ENCODE measurements at places on chromosomes 16 and 17. TPM values are rescaled to one million over a fixed set of nuclear protein-coding genes. Genes with fewer than 3 reads are reported as not detected.

The GCGR gene
- 0.05 TPM for total RNA-seq

DNA sequence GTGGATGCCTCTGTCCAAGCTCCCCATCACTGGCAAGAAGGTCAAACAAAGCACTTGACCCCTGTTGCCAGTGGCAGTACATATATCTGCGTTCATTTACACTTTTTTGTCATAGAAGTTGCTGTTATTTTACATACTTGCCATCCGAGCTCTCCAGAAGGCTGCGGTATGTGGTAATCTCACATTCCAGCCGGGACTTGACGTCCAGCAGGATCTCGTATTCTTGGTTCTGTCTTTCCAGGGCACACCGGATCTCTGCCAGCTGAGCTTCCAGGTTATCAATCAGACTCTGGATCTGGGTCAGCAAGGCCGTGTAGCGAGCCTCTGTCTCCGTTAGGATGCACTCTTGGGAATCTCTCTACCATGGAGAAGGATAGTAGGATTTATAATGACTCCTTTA is 6.6 kb downstream of the KRT39 start:
- no peak overlapping the region for H3K27ac ChIP-seq
- H3K27me3 ChIP-seq, result no peaks in the 10 kb centered on the region
- H3K4me3 ChIP-seq, result no peak overlapping the region
- H3K4me1 ChIP-seq, result no peaks in the 10 kb centered on the region
- DNase-seq, result no peak

- H3K4me1 ChIP-seq, result no peaks in the 10 kb centered on the region
- DNase-seq, result no peak
- H3K27me3 ChIP-seq, result no peaks in the 10 kb centered on the region
- peaks cover 2% of the 10 kb centered on the region for H3K36me3 ChIP-seq
These were observed 45.6 kb downstream of the KNOP1 start for GRCh38 chr16:19672378-19672777.

- H3K27ac ChIP-seq, result no peak overlapping the region
- no peaks in the 10 kb centered on the region for H3K36me3 ChIP-seq
- H3K27me3 ChIP-seq, result no peaks in the 10 kb centered on the region
- peaks cover 11% of the 10 kb centered on the region for H3K4me1 ChIP-seq
These were observed 33.5 kb upstream of the ETV4 start for GRCh38 chr17:43579566-43580140.

The SLC9A5 gene
- total RNA-seq, result 0.09 TPM

- no peaks in the 10 kb centered on the region for H3K27me3 ChIP-seq
- H3K36me3 ChIP-seq, result no peaks in the 10 kb centered on the region
- peaks cover 5% of the 10 kb centered on the region for H3K4me1 ChIP-seq
- no peak overlapping the region for H3K4me3 ChIP-seq
These were observed 7.5 kb downstream of the SNTB2 start for GRCh38 chr16:69194488-69194887.

DNA sequence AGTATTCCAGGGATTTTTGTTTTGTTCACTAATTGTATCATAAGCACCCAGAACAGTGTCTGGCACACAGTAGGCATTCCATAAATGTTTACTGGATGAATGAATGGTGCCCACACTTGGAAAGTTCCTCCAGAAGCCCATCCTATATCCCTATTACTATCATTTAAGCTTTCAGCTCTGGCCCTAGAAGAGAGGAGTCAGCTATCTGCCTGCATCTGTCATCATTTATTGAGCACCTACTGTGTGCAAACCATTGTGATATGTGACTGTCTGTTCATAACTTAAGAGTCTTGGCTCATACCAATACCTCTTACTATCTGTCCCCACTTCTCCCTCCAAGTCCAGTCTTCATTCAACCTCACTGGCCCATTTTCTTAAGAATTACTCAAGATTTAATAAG is 20.1 kb upstream of the SP6 start:
- no peaks in the 10 kb centered on the region for H3K36me3 ChIP-seq
- no peak overlapping the region for H3K27ac ChIP-seq
- no peak for DNase-seq
- H3K4me3 ChIP-seq, result no peak overlapping the region
- peaks cover 63% of the 10 kb centered on the region for H3K27me3 ChIP-seq

- no peaks in the 10 kb centered on the region for H3K27me3 ChIP-seq
- DNase-seq, result no peak
- H3K4me3 ChIP-seq, result no peak overlapping the region
- no peaks in the 10 kb centered on the region for H3K4me1 ChIP-seq
- H3K36me3 ChIP-seq, result peaks cover 5% of the 10 kb centered on the region
These were observed 49.3 kb upstream of the MNT start for GRCh38 chr17:2450016-2450650.

The HOXB4 gene
- 0.90 TPM for total RNA-seq

DNA sequence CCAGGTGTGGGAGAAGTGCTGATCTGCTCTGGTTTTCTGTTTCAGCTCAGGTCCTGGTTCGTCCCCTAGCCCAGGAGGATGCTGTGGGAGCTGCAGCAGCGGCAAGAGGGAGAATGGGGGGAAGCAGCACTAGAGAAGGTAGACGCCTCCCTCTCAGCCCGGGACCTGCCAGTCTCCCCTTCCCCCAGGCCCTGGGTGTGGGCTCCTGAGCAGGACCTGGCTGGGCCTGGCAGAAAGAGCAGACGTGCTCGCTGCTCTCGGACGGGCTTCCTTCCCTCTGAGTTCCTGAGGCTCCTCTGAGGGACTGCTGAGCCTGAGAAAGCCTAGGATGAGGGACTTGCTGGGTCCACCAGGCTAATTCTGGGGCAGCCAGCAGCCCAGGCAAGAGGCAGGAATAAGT is 3.1 kb downstream of the PRCD start:
- DNase-seq, result no peak
- H3K27ac ChIP-seq, result no peak overlapping the region
- H3K36me3 ChIP-seq, result no peaks in the 10 kb centered on the region
- H3K27me3 ChIP-seq, result peaks cover 32% of the 10 kb centered on the region
- peaks cover 11% of the 10 kb centered on the region for H3K4me1 ChIP-seq

The SLC35G3 gene
- not detected for total RNA-seq

The GNAO1 gene
- 0.24 TPM for total RNA-seq

DNA sequence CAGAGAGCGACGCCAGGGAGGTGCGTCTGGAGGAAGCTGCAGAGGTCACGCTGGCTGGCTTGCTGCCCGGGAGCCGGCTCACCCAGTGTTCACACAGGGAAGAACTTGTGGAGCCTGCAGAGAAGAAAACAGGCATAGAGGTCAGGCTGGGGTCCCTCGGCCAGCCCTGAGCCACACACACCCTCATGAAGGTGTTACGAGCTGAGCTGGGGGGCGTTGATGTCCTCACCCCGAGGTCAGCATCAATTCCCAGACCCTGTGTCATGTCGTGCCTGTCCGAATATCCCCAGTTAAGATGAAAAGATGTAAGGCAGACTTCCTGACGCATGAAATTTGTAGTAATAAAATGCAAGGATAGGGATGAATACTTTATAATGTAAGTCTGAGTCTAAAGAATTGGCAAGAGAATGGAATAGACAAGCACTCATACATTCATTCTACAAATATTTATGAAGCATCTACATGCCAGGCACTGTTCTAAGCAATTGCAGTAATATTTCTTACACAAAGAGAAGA is 77.1 kb downstream of the USP31 start:
- no peak for DNase-seq
- no peaks in the 10 kb centered on the region for H3K27me3 ChIP-seq
- no peak overlapping the region for H3K27ac ChIP-seq
- H3K36me3 ChIP-seq, result peaks cover 24% of the 10 kb centered on the region

- H3K4me3 ChIP-seq, result no peak overlapping the region
- H3K4me1 ChIP-seq, result no peaks in the 10 kb centered on the region
- H3K27me3 ChIP-seq, result peaks cover 2% of the 10 kb centered on the region
These were observed 71.3 kb downstream of the IRX5 start for GRCh38 chr16:55001931-55002330.

- DNase-seq, result no peak
- no peaks in the 10 kb centered on the region for H3K4me1 ChIP-seq
- no peak overlapping the region for H3K27ac ChIP-seq
These were observed 75.8 kb downstream of the WNT3 start for GRCh38 chr17:46742565-46743270.

- no peak overlapping the region for H3K27ac ChIP-seq
- DNase-seq, result no peak
- H3K4me3 ChIP-seq, result no peak overlapping the region
- no peaks in the 10 kb centered on the region for H3K36me3 ChIP-seq
- H3K4me1 ChIP-seq, result peaks cover 9% of the 10 kb centered on the region
- peaks cover 9% of the 10 kb centered on the region for H3K27me3 ChIP-seq
These were observed 112.0 kb upstream of the SMURF2 start for GRCh38 chr17:64773836-64774761.

- no peak overlapping the region for H3K4me3 ChIP-seq
- no peaks in the 10 kb centered on the region for H3K27me3 ChIP-seq
- H3K4me1 ChIP-seq, result peaks cover 17% of the 10 kb centered on the region
- no peak for DNase-seq
- H3K36me3 ChIP-seq, result peaks cover 63% of the 10 kb centered on the region
- H3K27ac ChIP-seq, result no peak overlapping the region
These were observed 17.4 kb downstream of the TMC6 start for GRCh38 chr17:78111016-78111726.

The HCRT gene
- total RNA-seq, result 0.19 TPM

GRCh38 chr16:72302332-72302731 is 130.4 kb upstream of the PMFBP1 start:
- no peaks in the 10 kb centered on the region for H3K4me1 ChIP-seq
- DNase-seq, result no peak
- H3K4me3 ChIP-seq, result no peak overlapping the region
- H3K36me3 ChIP-seq, result no peaks in the 10 kb centered on the region
- H3K27me3 ChIP-seq, result no peaks in the 10 kb centered on the region

The UBFD1 gene
- total RNA-seq, result 26.5 TPM

- DNase-seq, result no peak
- no peak overlapping the region for H3K27ac ChIP-seq
- no peaks in the 10 kb centered on the region for H3K27me3 ChIP-seq
- H3K36me3 ChIP-seq, result no peaks in the 10 kb centered on the region
- H3K4me1 ChIP-seq, result no peaks in the 10 kb centered on the region
These were observed 12.1 kb downstream of the HS3ST3A1 start for GRCh38 chr17:13589658-13590057.

The CDH5 gene
- total RNA-seq, result 7.5 TPM

GRCh38 chr16:59913666-59914065 is 1179.5 kb upstream of the GOT2 start:
- no peak overlapping the region for H3K27ac ChIP-seq
- no peaks in the 10 kb centered on the region for H3K27me3 ChIP-seq
- no peaks in the 10 kb centered on the region for H3K4me1 ChIP-seq
- H3K4me3 ChIP-seq, result no peak overlapping the region
- no peaks in the 10 kb centered on the region for H3K36me3 ChIP-seq

GRCh38 chr16:10497132-10498101 is 83.0 kb downstream of the EMP2 start:
- H3K27ac ChIP-seq, result no peak overlapping the region
- H3K4me3 ChIP-seq, result no peak overlapping the region
- peak; percentile 28 for DNase-seq
- H3K4me1 ChIP-seq, result no peaks in the 10 kb centered on the region
- no peaks in the 10 kb centered on the region for H3K36me3 ChIP-seq
- no peaks in the 10 kb centered on the region for H3K27me3 ChIP-seq

Measured in thymus (tissue), 14 donors.